ENCODE measurements at places on chromosomes 1 and 21. TPM values are rescaled to one million over a fixed set of nuclear protein-coding genes. Genes with fewer than 3 reads are reported as not detected.

NR0B2 gene
- not detected for total RNA-seq

DYNLT4 gene
- not detected for total RNA-seq

CNKSR1 gene
- 31.0 TPM for total RNA-seq

OR2G6 gene
- not detected for total RNA-seq

GRCh38 chr1:215710036-215710898, 143.2 kb downstream of the KCTD3 start:
- DNase-seq, result peak; percentile 85

Data from MCF 10A (cell line).